Common myeloid progenitor, CD34-positive (primary cell): ENCODE measurements at places on chromosomes 3 and 15.

GRCh38 chr3:140091143-140091542 lies 156.2 kb downstream of the CLSTN2 start:
- DNase-seq, result no peak

DNA sequence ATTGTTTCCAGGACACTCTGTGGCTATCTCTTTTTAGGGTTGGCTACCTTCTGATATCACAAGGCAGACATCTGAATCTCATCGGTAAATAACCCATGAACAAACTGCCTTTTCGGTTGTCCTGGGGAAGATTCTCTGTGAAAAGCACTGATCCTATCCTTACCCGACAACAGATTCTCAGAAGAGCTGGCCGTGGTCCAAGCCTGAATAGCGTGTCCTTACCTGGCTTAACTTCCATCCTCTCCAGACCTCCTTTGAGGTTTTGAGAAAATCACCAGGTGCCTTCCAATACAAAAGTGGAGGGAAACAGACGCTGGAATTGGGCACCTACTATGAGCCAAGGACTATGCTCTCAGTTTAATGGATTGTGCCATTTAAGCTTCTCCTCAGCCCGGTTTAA lies 87.4 kb upstream of the ARHGEF3 start:
- DNase-seq, result no peak

DNA sequence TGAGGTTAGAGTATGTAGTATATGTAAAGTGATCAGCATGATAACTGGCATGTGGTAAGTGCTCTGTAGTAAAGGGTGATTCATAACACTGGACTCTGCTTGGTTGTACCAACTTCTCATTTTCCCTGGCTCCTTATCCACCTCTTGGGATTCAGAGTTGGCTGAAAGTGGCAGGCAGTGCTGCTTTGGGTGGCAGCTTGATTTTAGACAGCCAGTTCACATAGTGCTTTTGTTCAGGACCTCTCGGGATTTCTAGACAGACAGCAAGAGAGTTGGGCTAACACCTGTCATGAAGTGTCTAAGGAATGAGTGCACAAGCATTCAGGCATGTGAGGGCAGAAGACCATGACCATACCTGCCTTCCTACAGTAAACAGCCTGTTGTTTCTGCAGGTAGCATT lies 69.0 kb downstream of the RBM6 start:
- no peak for DNase-seq

DNA sequence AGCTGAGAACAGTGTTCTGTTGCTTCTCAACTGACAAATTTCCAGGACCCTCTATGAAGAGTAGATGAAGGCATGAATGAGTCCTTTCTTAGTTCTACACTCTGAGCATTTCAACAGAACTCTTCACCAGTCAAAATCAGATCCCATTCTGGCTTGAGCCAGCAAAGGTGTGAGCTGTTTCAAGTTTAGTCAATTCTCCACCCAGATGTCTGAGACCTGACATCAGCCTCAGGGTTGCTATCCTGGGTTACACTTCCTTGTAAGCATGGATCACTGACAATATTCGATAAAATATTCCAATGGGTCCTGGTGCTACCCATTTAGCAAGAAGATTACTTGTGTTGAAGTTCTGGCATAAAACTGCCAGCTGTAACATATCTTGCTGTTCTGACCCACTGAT lies 97.6 kb upstream of the PPP2R3A start:
- DNase-seq, result no peak

- no peak for DNase-seq
Measured at GRCh38 chr3:150165396-150166094, 194.8 kb upstream of the PFN2 start.

- DNase-seq, result no peak
Measured at GRCh38 chr3:188052169-188053035, 101.6 kb upstream of the LPP start.

DNA sequence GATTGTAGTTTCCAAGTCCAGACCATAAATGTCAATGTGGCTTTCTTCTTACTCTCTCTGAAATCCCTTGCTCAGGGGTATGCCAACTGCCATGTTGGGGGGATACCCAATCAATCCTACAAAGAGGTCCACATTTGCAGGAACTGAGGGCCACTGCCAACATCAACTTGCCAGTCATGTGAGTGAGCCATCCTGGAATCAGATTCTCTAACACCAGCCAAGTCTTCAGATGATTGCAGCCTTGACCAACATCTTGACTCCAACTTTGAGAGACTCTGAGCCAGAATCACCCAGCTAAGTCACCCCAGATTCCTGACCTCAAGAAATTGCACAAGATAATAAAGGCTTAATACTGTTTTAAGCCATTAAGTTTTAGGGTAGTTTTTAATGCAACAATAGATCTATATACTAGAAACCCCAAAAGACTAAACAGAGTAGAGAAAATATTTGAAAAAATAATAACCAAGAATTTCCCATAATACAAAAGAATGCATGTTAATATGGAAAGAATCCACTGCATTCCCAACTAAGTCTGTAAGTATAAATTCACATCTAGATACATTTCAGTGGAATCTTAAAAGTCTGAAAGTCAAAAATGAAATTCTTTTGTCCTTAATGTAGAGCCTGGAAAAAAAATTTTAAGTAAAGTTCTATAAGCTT lies 22.4 kb downstream of the ISG20 start:
- DNase-seq, result no peak
